ENCODE measurements at places on chromosomes 13 and 19. TPM values are rescaled to one million over a fixed set of nuclear protein-coding genes. Genes with fewer than 3 reads are reported as not detected.
A peak's percentile ranks its signal among the peaks of the same experiment; 100 is the strongest.

GRCh38 chr13:113837560-113838355 lies 26.1 kb downstream of the GAS6 start:
- peak; percentile 93 for DNase-seq

DNA sequence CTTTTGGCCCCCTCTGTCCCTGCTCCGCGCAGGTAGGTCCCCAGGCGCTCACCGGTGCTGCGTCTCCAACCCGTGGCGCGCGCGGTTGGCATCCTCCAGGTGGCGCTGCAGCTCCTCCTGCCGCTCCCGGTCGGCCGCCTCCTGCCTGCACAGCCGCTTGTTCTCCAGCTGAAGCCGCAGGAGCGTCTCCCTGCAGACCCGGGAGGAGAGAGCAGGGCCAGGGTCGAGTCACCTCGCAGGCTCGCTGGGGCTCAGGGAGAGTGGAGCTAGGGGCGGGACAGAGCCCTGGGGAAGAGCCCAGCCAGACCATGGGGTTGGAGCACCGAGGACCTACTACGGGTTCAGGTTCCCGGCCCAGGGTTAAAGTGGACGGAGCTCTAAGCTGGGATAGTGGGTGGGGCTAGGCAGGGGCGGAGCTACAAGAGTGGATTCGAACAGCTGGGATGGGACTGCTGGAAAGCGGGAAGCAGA lies 9.3 kb downstream of the HOOK2 start:
- peak; percentile 74 for DNase-seq

DNA sequence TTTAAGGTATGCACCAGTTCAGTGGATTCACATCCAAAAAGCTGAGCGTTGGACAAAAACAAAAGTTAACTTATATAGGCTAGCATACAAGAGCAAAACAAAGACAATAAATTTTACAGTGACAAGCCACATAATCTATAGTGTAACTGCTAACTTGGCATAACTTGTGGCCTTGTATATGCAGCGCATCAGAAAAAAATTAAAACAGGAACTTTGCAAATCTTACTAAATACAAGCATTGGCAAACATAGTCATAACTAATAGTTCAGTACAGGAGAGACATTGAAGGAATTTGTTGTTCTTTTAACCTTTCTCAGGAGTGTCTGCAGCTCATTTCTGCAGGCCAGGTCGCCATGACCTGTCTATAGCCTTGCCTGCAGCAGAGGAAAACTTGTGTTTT lies 54.6 kb downstream of the OR10H4 start:
- DNase-seq: no peak

GRCh38 chr19:41895745-41896580 lies 13.0 kb downstream of the ARHGEF1 start:
- DNase-seq: no peak

GRCh38 chr19:16005925-16006324 lies 57.1 kb downstream of the OR10H4 start:
- DNase-seq: no peak

CYP2A7 gene
- total RNA-seq: 0.72 TPM

FGF21 gene
- not detected for total RNA-seq

GAMT gene
- 27.9 TPM for total RNA-seq

MYO16 gene
- total RNA-seq: 0.20 TPM

TMPRSS9 gene
- not detected for total RNA-seq

LHB gene
- not detected for total RNA-seq

Measured in mucosa of gallbladder (tissue), 1 donor.